ENCODE measurements at places on chromosomes 7 and 10. TPM values are rescaled to one million over a fixed set of nuclear protein-coding genes. Genes with fewer than 3 reads are reported as not detected.
A peak's percentile ranks its signal among the peaks of the same experiment; 100 is the strongest.

- H3K36me3 ChIP-seq: no peaks in the 10 kb centered on the region
- no peak for DNase-seq
- no peaks in the 10 kb centered on the region for H3K4me1 ChIP-seq
- H3K4me3 ChIP-seq: no peak overlapping the region
- H3K27ac ChIP-seq: no peak overlapping the region
Observed at GRCh38 chr7:90574146-90574819, 21.8 kb upstream of the CDK14 start.

DNA sequence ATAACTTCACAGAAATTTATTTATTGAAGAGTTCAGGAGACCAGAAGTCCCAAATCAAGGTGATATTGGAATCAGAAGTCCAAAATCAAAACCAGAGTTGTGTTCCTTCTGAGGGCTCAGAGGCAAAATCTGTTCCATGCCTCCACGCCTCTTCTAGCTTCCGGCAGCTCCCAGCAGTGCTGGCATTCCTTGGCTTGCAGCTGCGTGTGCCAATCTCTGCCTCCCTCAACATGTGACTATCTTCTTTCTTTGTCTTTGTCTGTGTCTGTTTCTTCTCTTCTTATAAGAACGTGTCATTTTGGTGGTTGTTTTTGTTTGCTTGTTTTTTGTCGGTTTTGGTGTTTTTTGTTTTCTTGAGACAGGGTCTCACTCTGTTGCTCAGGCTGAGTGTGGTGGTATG is 116.1 kb downstream of the APBB1IP start:
- peaks cover 5% of the 10 kb centered on the region for H3K4me1 ChIP-seq
- no peak for DNase-seq
- no peaks in the 10 kb centered on the region for H3K27me3 ChIP-seq
- peak overlapping the region; percentile 28 for H3K27ac ChIP-seq

- peaks cover 46% of the 10 kb centered on the region for H3K4me1 ChIP-seq
- H3K27me3 ChIP-seq: no peaks in the 10 kb centered on the region
- H3K27ac ChIP-seq: no peak overlapping the region
- DNase-seq: no peak
- H3K4me3 ChIP-seq: no peak overlapping the region
Observed at GRCh38 chr10:87915406-87915805, 52.0 kb downstream of the PTEN start.

GRCh38 chr7:29146057-29146706 is at the start of gene CPVL:
CPVL (minus strand) TSS chr7:29146537; CDS start chr7:29121061, 25,476 bp downstream.
- peak within 1 kb of the TSS; percentile 16 for H3K4me3 ChIP-seq
- peak; percentile 6 for DNase-seq
- peaks cover 34% of the 10 kb centered on the region for H3K27me3 ChIP-seq
- H3K27ac ChIP-seq: no peak within 1 kb of the TSS

- no peaks in the 10 kb centered on the region for H3K27me3 ChIP-seq
- H3K4me1 ChIP-seq: no peaks in the 10 kb centered on the region
- no peaks in the 10 kb centered on the region for H3K36me3 ChIP-seq
Observed at GRCh38 chr10:48236199-48236621, 38.3 kb downstream of the FRMPD2 start.

PDZD8 gene
- total RNA-seq: 12.5 TPM

SGMS1 gene
- 7.5 TPM for total RNA-seq

INHBA gene
- total RNA-seq: not detected

SPDYE2 gene
- not detected for total RNA-seq

Data from activated CD4-positive, alpha-beta T cell treated with anti-CD3 and anti-CD28 coated beads for 36 hours (primary cell).